ENCODE measurements at places on chromosomes 1 and 21. TPM values are rescaled to one million over a fixed set of nuclear protein-coding genes. Genes with fewer than 3 reads are reported as not detected.
A peak's percentile ranks its signal among the peaks of the same experiment; 100 is the strongest.

Gene DPH5
- total RNA-seq: 27.7 TPM

DNA sequence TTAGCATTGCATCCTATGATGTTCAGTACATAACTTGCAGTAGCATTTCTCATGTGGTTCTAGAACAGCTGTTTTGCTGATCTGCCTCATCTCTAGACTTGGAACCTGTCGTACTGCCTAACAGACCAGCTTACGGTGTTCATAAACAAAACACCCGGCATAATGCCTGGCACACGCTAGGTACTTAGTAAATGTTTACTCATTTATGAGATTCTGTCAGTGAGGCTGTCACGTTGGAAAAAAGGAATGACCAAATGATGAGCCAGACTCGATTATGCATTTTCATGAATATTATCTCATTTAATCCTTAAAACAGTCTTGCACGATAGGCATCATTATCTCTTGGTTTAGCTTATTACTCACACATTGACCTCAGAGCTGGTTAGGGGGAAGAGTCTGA lies 46.4 kb downstream of the CACHD1 start:
- no peak for DNase-seq

GRCh38 chr1:205013683-205014367 lies 29.2 kb upstream of the CNTN2 start:
- DNase-seq: peak; percentile 8

Gene IL23R
- not detected for total RNA-seq

DNA sequence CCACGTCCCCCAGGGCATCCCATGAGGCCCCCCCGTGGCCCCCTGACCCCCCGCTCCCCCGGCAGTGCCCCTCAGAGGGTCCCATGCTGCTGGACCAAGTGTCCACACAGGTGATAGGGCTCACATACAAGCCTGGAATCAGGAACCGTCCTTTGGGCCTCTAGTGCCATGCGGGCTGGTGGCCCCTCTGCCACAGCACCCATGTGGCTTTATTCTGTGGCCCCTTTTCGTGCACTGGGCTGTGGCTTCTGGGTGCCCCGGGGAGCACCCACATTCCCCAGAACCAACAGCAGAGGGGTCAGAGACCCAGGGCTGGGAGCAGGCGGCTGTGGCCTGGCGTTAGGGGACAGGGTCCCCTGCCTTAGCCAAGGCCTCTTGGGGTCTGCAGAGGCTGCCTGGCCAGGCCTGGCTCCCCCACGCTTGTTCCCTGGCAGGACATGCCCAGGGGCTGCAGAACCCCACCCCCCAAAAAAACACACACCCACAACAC lies 31.7 kb downstream of the SLC19A1 start:
- no peak for DNase-seq

Gene DNASE2B
- total RNA-seq: not detected

Gene TPM3
- total RNA-seq: 654 TPM

Gene INAVA
- 28.1 TPM for total RNA-seq

- peak; percentile 92 for DNase-seq
These were observed 14.9 kb upstream of the IFNLR1 start for GRCh38 chr1:24201941-24202440.

DNA sequence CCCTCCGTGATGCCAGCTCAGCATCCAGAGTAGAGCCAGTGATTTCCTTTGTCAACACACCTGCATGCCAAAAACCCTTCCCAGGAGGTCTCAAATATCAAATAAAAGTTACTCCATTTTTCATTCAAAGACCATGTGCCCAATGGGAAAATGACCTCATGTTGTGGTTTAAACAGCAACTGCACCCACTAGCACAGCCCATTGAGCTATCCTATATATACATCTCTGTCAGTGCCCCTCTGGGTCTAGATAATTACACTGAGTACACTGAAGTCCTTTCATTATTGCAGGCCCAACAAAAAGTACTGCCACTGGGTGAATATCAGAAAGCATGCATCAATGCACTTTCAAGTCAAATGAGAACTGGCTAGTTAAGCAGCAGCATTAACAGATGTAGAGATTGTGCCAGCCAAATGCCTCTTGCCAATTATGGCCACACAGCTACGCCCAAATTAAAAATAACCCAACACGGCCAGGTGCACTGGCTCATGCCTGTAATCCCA lies 117.7 kb downstream of the SLC45A1 start:
- DNase-seq: no peak

Gene ORC1
- 0.45 TPM for total RNA-seq

DNA sequence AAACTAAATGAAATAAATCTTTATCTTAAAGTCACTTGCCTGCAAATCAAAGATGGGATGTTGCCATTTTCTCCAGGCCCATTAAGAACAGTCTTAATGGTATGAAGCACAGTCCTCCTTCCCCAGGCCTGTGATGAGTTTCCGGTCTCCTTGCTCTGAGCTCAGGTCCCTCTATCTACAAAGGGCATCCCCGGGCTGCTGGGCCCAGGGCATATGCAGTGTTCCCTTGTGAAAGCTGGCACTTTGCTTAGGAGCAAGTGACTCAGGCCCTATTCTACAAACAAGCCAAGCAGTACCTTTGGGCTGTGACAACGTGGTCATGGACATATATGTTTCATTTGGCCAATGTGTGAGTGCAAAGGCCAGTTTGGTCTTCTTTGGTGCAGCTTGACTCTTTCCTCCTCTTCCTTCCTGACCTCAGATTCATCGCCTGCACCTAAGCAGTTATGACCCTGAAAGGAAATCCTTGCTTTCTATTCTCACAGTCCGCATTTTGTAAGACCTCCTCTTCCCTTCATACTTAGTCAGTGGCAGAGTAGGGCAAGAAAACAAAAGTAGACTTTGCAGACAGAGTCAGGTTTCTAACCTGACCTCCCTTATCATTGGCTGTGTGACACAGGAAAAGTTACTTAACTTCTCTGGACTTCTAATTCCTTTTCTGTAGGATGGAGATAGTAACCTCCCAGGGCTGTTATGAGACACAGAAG lies 109.5 kb downstream of the ERG start:
- DNase-seq: no peak

GRCh38 chr1:219330669-219331068 lies 157.0 kb downstream of the LYPLAL1 start:
- DNase-seq: no peak

DNA sequence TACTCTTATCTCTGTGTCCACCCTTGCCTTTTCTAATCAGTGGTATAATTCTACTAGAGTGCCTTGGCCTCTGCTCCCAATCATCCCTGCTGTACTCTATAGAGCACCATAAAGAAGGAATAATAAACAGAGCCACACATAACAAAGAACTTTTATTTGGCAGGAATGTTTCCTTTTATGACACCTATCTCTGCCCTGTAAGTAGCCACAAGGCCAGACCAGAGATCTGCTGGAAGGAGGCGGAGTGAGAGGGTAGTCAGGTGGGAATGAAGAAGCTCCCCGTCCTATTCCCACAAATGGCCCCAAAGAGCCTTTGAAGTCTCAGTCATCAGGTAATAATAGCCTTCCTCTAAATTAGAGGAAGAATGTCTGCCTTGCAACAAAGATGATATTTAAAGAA lies 32.7 kb downstream of the WLS start:
- no peak for DNase-seq

Gene PKLR
- total RNA-seq: 0.05 TPM

Gene ADORA1
- 4.2 TPM for total RNA-seq

- DNase-seq: no peak
These were observed 37.7 kb downstream of the LHX8 start for GRCh38 chr1:75171876-75172275.

- no peak for DNase-seq
These were observed 554.6 kb upstream of the NCAM2 start for GRCh38 chr21:20443558-20444155.

DNA sequence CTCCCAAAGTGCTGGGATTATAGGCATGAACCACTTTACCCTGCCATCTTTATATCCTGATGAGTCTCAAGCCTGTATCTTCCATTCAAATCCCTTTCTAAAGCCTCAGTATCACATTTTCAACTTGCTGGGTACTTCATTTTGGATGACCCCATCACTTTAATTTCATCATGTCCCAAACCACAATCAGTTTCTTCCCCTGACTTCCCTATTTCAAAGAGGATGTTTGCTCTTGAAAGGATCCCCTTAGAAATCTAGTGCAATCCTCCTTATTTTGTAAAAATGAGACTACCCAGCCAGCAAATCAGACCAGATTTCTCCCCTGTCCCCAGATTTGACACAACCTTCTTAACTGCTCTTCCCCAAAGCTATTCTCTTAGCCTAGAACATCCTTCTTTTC lies 7.0 kb upstream of the TRIT1 start:
- DNase-seq: no peak

Gene KPRP
- not detected for total RNA-seq

DNA sequence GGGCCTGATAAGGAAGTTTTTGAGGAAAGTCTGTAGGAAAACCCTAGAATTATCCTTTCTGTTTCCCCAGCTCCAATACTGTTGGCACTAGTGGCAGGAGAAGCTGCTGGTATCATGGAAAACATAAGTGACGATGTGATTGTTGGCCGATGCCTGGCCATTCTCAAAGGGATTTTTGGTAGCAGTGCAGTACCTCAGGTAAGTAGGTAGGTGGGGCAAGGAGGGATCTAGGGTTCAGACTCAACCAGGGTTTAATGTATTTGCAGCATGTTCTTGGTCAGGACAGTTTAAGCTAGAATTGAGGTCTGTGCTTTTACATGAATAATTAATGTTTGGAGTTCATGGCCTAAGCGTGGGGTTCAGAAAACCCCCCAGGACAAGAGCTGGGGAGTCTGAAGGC lies 62.1 kb downstream of the KDM1A start:
- DNase-seq: no peak

DNA sequence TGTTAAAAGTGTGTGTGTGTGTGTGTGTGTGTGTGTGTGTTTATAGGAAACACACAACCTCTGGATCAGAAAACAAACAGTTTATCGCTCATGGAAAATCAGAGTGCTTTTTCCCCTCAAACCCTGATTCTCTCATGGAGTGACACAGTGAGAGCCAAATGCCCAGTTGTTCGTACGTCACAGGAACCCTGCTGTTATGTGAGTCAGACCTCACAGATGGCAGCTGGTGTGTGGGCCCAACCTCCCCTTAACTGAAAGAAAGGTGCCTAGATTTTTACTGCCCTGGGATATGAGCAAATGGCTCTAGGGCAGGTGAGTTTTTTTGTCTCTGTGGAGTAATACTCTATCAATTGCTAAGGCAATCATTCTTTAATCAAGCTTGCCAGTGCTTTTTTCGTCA lies 1788.1 kb downstream of the BRINP3 start:
- DNase-seq: no peak

Gene PRRX1
- total RNA-seq: not detected

- DNase-seq: no peak
These were observed 6.3 kb upstream of the VSIG8 start for GRCh38 chr1:159868766-159869165.

GRCh38 chr1:203704120-203704519 lies 60.9 kb upstream of the LAX1 start:
- no peak for DNase-seq

GRCh38 chr1:55877437-55878232 lies 662.5 kb upstream of the USP24 start:
- DNase-seq: no peak

Gene NECTIN4
- total RNA-seq: 25.0 TPM

GRCh38 chr1:14745001-14745720 lies 146.7 kb downstream of the KAZN start:
- DNase-seq: no peak

GRCh38 chr1:156048663-156049258 lies 4.8 kb downstream of the UBQLN4 start:
- no peak for DNase-seq

GRCh38 chr1:226590614-226591013 lies 42.0 kb downstream of the STUM start:
- no peak for DNase-seq

DNA sequence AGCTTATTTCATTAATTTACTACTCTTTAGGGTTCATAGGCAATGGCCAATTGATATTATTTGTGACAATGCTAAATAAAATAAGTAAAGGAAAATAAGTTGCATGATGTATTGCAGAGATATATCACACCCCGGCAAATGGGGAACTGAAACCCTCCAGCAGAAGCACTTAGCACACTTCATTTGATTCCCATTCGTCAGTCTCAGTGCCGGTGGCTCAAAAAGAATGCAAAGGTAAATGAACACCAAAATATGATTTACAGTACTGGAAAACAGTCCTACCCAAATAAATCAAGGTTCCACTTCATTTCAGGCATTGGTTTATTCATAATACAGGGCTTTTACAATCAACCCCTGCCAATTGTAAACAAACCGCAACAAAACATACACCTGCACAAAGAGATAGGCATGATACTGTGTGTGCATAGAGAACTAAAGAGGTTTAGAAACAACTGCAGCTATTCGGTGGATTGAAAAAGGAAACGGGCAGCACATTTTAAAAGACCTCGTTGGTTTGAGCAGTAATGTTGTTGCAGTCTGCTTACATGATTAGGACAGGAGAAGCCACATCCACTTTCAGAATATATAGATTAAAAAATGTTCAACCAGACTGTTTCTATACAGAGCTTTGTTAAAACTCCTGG lies 1019.2 kb downstream of the TTLL7 start:
- DNase-seq: no peak

- DNase-seq: no peak
These were observed 1065.8 kb upstream of the B3GALT2 start for GRCh38 chr1:194252199-194252598.

Measured in renal cortical epithelial cell (primary cell).